ENCODE measurements at places on chromosomes 4 and X.

GRCh38 chr4:170087163-170087700 lies 2.5 kb downstream of the AADAT start:
- no peak for DNase-seq

DNA sequence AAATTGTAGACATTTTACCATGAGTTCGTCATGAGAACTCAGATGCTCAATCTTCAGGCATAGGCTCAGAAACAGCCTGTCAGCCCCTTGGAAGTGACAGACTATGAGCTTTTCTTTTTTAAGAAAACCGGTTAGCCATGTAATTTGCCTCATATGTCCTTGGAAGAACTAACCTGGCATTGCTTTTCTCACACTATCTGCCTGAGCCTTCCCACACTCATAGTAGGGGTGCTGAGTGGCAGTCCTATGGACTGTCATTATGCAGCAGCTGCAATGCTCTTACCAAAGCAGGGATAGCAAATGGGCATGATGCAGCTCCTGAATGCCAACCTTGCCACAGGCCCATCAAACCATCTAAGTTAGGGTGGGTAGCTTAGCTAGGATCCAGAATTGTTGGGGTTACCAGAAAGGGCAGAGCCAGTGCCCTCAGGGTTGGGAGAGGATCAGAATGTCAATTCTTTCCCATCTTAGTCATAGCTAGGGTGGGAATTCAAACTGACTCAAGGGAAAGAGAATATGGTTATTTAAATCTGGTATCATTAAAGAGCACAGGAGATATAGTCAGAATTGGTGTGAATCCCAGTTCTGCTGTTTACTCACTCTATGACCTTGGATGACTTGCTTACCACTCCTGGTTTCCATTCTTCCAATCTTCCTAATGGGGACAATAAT lies 230.6 kb upstream of the CPEB2 start:
- DNase-seq = no peak

DNA sequence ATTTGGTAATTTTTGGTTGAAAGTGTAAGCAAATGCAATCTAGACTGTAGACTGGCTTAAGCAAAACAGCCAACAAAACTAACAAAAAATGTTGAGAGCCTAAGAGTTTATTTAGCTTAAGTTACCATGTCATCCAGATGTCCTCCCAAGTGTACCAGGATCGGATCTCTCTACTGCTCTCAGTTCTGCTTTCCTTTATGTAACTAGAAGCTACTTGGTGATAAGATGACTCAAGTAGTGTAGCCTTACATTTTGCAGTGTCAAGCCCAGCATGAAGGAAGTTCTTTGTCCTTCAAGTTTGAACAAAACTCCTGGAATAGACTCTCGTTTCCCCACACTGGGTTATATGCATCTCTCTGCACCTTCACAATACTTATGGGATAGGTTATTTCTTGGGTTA lies 1500.0 kb downstream of the STIM2 start:
- DNase-seq = no peak

GRCh38 chrX:148043271-148043855 lies 62.2 kb downstream of the FMR1NB start:
- DNase-seq = no peak

GRCh38 chr4:75940692-75941253 lies at the start of gene NAAA:
TSS of gene NAAA (minus strand) at chr4:75941013. CDS start at chr4:75940949, 64 bp downstream.
- peak; percentile 91 for DNase-seq

- no peak for DNase-seq
Measured at GRCh38 chr4:102687373-102687981, 73.3 kb downstream of the MANBA start.

GRCh38 chr4:150569384-150569987 lies 12.5 kb upstream of the MAB21L2 start:
- DNase-seq = no peak

GRCh38 chr4:55378617-55379467 lies 16.9 kb upstream of the TMEM165 start:
- no peak for DNase-seq

DNA sequence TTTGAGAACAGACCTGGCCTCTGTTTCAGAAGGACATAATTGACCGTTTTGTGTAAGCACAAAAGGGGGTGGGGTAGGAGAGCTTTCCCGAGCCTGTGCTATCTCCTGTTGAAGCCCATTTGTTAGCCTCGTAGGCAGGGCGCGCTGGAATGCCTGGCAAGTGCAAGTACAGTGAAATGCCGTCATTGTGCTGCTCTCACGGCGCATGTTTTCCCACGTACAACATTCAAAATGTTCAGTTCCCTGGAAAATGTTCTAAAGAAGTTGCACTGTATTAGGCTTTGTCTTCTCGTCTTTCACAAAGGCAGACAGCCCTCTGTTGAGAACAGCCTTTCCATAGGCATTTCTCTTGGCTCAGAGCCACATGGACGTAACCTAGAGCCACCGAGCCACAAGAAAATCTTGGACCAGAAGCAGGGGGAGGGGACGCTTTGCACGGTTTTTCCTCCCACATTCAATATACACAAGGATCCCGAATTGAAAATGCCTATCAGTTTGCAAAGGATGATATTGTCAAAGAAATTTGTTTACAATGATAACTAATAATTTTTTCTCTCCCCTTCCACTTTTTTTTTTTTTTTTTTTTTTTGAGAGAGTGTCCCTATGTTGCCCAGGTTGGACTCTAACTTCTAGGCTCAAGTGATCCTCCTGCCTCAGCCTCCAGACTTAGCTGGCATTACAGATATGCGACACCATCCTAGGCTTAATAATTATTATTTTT lies 54.6 kb upstream of the RAPGEF2 start:
- peak; percentile 71 for DNase-seq

DNA sequence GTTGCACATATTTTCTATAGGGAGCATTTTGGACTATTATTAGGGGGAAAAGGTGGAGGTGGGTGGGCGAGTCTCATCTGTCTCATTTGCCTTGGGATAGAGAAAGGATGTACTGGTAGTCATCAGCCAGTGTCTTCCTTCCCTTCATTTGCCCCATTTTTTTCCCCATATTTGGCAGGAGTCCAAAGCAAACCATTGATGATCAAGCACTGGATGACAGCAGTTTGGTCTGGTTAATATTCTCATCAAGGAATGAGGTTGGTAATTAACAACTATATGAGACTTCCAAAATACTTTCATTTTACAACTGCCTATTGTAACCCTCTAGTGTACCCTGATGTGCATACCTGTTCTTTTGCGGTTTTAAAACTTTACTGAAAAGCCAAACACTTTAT lies 22.6 kb upstream of the IGFBP7 start:
- no peak for DNase-seq

DNA sequence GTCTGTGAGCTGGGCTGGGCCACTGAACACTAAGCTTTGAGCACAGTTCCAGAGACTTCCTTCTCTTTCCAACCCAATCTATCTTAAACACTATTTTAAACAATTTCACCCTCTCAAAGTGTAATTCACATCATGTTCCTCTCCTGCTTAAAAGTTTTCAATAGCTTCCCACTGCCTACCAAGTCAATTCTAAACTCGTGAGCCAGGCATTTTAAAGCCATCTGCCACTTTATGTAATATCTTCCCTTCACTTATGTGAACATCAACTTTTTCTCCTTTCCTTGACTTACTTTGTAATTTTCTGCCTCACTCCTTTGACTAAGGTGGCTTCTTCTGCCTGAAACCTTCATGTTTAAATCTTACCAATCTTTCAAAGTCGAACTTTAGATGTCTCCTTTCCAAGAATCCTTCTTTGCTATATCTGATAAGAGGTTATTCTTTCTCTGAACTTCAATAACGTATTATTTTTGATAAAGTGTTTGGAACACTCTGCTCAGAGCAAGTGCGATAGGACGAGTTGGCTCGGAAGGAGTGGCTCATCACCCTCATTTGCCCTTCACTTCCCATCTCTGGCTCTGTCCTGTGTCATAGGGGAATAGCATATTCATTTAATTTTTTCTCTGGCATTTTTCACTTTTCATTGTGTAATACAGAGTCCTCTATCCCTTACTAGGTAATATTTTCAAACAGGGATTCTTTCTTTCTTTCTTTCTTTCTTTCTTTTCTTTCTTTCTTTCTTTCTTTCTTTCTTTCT lies 13.0 kb upstream of the SPARCL1 start:
- DNase-seq = no peak

- no peak for DNase-seq
Measured at GRCh38 chr4:138408758-138409157, 166.6 kb upstream of the SLC7A11 start.

DNA sequence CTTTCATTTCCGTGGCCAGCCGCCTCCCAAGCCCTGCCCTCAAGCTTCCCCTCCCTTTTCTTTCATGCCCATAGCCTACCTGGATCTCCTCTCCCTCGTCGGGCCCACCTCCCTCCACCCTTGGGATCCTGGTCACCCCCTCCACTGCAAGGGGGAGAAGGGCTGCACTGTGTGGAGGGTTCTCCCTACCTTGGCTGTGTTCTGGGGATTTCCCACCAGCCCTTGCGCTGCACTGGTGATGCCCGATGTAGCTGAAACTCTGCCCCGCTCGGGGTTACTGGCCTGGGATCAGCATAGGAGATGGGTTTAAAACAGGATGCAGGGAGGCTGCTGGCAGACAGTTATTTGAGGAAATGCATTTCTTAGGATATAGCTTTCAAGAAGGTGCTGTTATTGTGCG lies 128.9 kb downstream of the TBL1X start:
- DNase-seq = no peak

- DNase-seq = peak; percentile 52
Measured at GRCh38 chrX:74613370-74614092, 893 bp downstream of the RLIM start.

GRCh38 chr4:24468071-24468470 lies 116.3 kb downstream of the DHX15 start:
- no peak for DNase-seq

- DNase-seq = no peak
Measured at GRCh38 chr4:38308728-38309311, 348.6 kb downstream of the PTTG2 start.

DNA sequence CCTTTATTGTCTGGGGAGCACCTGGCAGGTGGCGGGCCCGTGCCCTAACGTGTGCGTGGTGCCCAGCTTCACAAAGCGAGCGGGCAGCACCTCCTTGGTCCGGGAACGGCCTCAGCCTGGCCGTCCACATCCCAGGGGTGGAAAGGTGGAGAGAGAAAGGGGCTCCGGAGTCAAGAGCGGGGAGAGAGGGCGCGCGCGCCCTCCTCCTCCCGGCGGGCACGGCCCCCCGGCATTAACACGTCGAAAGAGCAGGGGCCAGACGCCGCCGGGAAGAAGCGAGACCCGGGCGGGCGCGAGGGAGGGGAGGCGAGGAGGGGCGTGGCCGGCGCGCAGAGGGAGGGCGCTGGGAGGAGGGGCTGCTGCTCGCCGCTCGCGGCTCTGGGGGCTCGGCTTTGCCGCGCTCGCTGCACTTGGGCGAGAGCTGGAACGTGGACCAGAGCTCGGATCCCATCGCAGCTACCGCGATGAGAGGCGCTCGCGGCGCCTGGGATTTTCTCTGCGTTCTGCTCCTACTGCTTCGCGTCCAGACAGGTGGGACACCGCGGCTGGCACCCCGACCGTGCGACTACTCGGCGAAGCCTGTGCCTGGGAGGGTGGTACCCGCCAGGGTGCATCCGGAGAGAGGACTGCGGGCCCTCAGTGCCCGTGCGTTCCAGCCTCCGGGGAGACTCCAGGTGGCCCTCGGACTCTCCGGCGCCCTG lies at the start of gene KIT:
KIT (plus strand) TSS at position 407 of the 701 bp plus-strand sequence; CDS start at position 465, 58 bp downstream.
- peak; percentile 95 for DNase-seq

DNA sequence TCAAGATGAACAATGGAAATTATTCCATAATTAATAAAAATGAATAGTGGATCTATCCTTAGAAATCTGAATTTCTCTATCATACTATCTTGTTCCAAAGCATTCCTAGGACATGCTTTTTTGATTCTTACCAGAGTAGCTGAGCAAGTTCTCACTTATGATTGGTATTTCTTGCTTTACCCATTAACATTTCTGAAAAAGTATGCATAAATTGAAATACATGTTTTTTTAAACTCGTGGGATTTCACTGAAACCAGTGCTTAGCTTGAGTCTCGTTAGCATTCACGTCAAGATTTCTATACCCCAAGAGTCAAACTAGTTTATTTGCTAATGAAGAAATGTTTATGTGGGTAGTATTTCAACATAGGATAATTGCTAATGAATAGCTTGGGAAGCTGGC lies 89.0 kb downstream of the ELOVL6 start:
- no peak for DNase-seq

GRCh38 chr4:126976850-126977632 lies 655.7 kb upstream of the INTU start:
- peak; percentile 57 for DNase-seq

- DNase-seq = no peak
Measured at GRCh38 chr4:71259911-71260331, 78.9 kb upstream of the SLC4A4 start.

DNA sequence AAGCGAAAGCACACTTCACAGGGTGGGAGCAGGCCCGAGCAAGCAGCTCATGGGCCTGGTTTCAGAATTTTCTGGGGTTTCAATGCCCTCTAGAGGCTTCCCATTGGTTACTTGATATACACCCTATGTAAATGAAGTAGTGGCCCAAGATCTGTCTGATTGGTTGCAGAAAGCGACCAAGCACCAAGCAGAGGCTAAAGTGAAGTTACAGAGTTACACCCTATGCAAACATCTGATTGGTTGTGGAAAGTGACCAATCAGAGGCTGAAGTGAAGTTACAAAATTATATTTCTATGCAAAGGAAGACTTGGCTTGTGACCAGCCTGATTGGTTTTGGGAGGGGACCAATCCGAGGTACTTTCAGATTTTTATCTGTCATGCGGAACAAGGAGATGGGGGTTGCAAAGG lies 8.2 kb downstream of the FHIP1A start:
- no peak for DNase-seq

- no peak for DNase-seq
Measured at GRCh38 chrX:13334491-13334890, 14.6 kb upstream of the ATXN3L start.

DNA sequence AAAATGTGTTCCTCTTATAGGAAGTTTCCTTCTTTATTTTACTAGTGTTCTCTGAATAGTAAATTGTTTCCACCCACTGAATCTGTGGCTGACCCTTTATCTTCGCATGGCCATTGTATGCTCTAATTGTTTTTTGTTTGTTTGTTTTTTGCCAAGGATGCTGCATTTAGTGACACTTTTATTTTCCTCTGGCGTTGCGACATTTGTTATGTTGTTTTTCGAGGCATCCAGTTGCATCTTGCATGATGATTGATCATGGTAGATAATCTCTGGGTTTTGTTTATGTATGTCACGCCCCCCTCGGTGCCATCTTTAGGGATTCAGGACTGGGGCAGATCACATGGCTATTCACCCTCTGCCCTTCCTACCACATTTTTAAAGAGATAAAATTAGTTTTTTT lies 2.2 kb downstream of the NMU start:
- DNase-seq = peak; percentile 46

GRCh38 chr4:26455571-26455970 lies 34.7 kb downstream of the CCKAR start:
- DNase-seq = no peak

DNA sequence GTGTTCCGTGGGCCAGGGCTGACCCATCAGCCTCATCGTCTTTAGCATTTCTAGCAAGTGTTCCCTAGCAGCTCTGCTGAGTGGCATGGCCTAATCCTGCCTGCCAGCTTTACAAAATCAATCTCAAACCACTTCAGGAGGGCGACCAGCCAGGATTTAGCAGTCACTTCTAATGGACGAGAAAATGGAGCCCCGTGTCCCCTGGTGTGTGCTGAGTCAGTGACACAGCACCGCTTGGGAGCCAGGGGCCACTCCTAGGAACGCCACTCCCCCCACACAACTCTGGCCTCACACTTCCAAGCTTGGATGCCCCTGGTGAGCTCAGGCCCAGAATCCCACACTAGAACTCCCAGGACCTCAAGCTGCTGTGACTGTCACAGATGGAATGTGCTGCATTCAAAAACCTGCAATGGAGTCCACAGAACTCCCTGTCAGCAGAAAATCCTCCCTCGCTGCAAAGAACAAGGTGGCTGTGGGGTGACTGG lies 311.2 kb upstream of the GATB start:
- DNase-seq = no peak

GRCh38 chr4:27429364-27429871 lies 568.8 kb downstream of the STIM2 start:
- DNase-seq = no peak

All from endodermal cell (in vitro differentiated cells).